ENCODE measurements at places on chromosomes 16 and 17.

- peak; percentile 21 for DNase-seq
Observed at GRCh38 chr16:21645261-21645721, 7.1 kb downstream of the IGSF6 start.

- DNase-seq, result no peak
Observed at GRCh38 chr17:64460955-64461354, 12.0 kb downstream of the MILR1 start.

DNA sequence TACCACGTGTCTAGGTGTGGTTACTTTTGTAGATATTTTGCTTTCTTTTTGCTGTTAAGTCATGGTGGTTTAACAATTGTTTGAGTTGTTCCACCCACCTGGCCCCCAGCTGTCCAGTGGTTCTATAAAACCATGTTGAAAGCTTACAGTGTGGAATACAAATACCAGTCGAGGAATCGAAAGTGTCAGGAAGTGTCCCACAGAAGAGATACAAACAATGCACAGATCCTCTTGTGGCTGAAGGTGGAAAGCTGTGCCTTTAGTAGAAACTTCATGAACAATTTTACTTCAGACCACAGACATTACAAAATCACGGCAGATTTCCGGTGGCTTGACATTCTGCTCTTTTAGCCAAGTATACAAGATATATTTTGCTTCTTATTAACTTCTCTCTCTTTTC, 782.4 kb upstream of the SOX9 start:
- DNase-seq, result peak; percentile 75

DNA sequence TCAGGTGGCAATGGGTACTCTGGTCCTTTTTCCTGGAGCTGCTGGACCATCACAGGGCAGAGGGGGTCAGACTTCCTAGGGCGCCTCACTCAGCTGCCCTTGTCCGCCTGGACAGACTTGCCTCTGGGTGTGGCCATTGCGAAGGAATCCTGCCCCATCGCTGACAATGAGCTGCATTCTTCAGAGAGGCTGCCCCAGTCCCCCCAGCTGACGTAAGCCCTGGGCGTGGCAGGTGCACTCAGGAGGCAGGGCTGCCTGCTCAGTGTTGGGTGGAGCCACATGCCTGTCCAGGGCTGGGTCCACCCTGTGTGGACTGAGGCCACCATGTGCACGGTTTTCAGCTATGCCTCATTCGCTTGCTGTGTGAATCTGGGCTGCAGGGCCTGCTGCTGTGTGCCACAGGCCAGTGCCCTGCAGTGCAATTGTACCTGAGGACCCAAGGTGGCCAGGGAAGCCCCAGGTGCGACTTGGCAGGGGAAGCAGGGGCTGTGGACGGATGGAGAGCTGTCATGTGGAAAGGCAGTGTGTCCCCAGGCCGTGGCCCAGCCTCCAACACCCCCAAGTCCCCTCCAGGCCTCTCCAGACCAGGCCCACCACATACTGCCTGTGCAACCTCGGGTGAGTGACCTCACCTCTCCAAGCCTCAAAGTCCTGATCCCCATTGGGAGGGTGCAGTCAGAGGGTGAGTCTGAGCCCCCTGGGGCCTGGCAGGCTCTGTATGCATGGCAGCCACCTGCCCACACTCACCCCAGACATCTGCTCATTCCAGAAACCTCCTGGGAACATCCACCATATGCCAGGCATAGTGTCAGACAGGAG, 14.0 kb upstream of the MPRIP start:
- peak; percentile 92 for DNase-seq

- peak; percentile 15 for DNase-seq
Observed at GRCh38 chr16:27102701-27103575, 36.2 kb downstream of the C16orf82 start.

GRCh38 chr17:47955497-47956461, 1.9 kb downstream of the PRR15L start:
- no peak for DNase-seq

DNA sequence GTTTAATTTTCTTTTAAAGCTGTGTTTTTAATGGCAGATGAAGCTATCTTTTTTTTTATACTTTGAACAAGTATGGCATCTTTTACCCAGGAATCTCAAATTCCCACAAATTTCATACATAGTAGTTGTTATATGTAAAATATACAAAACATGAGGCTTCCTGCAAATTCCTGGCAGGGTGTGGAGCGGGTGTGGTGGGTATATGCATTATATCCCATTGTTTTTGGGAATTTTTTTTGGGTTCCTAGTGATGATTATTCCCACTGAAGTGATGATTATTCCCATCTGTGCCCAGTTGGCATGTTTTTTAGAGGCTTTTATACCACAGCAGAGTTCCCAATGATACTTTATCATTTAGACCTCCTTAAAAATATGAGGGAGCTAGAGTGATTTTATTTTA, 320.4 kb downstream of the ZFHX3 start:
- DNase-seq, result no peak

DNA sequence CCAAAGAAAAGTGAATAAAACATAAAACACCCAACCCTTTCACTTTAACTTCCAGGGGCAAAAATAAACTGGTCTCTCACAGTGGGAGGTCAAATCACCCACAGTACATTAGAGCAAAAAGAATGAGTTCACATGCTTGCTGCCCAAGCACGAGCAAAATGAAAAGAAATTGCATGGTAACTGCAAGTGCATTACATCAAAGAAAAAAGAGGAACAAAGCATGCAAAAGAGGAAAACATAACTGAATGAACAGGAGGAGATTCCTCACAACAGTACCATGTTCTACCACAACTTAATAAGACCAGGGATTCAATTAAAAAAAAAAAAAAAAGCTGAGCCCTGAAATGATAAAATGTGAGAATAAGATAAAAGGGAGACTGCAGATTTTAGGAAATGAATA, 12.3 kb downstream of the DNAH2 start:
- no peak for DNase-seq

GRCh38 chr17:65103431-65103830, 33.7 kb upstream of the RGS9 start:
- DNase-seq, result no peak

DNA sequence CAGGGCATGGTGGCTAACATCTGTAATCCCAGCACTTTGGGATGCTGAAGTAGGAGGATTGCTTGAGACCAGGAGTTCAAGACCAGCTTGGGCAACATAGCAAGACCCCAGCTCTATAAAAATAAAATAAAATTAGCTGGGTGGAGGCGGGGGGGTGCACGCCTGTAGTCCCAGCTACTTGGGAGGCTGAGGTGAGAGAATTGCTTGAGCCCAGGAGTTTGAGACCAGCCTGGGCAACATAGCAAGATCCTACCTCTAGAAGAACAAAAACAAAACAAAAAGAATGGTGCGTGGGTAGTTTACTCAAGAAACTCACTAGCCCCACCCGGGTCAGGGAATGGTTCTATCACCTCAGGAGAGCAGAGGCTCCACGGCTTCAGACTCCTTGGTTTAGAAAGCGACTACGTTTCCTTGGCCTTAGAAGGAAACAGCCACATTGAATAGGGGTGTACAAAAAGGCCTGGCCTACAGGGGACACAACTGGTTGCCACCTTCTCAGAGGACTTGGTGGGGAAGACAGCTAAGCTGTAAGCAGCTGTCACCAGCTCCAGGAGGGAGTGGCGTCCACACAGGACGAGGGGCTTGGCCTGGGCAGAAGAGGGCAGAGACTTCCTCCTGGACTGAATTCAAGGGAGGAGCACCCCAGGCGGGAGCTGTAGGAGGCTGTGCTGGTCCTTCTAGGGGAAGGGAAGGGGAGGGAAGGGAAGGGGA, 716 bp downstream of the TK1 start:
- DNase-seq, result peak; percentile 50

DNA sequence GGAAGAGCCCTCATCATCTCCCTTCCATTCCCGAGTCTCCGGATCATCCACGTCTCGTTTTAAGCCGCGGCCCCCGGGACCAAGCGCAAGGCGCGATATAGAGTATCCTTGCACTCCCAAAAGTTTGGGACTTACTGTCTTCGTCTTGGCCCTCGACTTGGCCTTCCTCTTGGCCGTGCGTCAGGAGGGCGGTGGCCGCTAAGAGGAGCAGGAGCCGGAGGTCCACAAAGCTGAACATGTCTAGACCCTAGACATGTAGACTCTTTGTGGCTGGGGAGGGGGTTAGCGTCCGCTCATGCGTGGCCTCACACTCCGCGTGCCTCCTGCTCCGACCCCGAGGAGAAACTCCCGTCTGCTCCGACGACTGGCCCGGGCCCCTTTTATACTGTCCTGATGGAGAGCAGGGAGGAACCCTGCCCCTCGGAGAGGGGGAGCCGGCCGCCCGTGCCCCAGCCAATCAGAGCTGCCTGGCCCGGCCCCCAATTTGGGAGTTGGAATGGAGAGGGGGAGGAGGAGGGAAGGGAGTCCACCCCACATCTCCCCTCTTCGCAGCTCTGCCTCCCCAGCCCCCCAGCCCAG, at the start of gene COL1A1:
Gene COL1A1, minus strand, starts transcription at position 356 of the 579 bp plus-strand sequence. Its CDS starts 118 bp downstream, at position 238.
- peak; percentile 44 for DNase-seq

Measured in M059J (cell line).